ENCODE measurements at places on chromosomes 3 and 15.

DNA sequence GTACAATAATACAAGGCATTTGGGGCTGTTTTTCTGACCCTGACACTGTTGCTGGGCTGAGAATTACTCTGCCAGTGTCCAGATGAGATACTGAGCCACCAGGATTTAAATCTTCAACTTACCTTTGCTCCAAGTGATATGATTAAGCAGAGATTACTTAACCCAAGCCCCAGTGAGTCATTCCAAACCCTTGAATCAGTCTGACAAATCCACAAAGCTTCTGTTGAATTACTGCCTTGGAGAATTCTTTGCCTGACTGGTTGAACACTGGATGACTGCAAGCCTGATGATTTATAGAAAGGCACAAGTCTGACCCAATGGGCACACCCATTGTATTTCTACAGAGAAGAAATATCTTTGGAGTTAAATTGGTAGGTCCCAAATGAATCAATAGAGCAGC, 88.2 kb upstream of the TSC22D2 start:
- DNase-seq: no peak

DNA sequence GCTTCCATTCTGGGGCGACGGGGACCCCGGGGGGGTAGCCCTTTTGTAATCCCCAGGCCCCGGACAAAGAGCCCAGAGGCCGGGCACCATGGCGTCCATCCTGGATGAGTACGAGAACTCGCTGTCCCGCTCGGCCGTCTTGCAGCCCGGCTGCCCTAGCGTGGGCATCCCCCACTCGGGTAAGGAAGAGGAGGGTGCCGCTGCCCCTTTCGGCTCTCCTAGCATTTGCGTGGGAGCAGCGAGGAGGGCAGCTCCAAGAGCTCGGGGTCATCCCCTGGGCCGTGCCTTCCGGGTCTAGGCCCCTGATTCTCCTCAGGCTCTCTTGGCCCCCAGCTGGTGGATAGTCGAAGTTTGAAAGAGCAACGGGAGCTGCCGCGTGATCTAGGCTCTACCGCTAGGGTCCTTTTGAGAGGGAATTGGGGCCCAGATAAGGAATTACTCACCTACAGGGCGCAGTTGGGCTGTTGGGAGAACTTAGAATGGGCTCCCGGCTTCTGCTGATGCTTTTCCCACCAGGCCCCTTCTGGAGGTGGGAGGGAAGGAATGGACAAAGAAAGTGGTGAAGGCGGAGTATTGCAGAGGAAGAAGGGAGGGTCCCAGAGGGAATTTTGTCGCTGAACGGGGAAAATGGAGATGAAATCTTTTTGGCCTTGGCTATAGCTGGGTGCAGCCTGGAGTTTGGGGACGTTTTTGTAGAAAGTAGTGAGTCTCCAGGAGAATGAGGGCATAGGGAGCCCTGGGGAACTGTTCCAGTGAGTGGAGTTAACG, 615 bp downstream of the VPS18 start:
- DNase-seq: peak; percentile 89

- no peak for DNase-seq
These were observed 469.6 kb upstream of the PPP2R3A start for GRCh38 chr3:135495891-135496290.

DNA sequence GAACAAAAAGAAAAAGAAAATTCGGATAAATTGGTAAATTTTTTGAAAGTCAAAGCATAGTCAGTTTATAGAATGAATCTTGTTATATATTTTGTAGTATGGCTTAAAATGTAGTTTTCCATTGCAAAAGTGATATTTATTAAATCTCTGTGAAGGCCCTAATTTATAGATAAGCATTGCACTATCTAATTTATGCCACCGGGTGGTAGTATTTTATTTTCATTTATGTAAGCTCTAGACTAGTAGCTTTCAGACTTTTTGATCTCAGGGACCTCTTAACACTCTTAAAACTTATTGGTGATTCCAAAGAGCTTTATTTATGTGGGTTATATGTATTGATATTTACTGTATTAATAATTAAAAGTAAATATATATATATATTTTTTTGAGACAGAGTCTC, 133.9 kb upstream of the LRRFIP2 start:
- DNase-seq: peak; percentile 72

DNA sequence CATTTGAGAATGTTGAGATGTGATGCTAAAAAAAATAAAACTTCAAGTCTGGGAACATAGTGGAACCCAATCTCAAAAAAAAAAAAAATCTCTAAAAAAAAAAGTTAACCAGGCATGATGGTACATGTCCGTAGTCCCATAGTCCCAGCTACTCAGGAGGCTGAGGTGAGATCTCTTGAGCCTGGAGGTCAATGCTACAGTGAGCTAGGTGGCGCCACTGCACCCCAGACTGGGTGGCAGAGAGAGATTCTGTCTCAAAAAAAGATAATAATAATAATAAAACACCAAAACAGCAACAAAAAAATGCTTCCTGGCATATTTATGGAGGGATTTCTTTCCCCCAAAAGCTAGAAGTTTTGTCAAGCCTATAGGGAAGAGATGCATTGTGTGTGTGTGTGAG, 361.6 kb downstream of the ROBO1 start:
- DNase-seq: no peak

- no peak for DNase-seq
These were observed 45.8 kb upstream of the PPP4R2 start for GRCh38 chr3:72950801-72951200.

GRCh38 chr3:77142578-77142977, 102.7 kb downstream of the ROBO2 start:
- no peak for DNase-seq

DNA sequence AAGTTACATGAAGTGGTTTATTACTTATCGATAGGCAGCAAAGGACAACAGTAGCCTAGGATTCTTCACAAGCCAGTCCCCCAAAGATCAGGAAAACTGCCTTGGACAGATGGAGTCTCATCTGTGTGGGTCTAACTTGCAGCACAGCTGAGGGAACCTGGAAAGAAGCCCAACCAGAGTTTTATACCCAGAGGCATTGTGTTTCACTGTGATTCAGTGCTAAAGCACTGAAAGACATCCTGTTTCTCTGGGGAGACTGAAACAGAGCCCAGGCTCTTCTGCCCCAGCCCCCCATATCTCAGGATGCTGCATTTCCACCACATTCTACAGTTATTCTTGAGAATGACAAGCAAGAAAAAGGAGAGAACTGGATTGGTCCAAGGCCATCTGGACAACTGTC, 48.2 kb upstream of the PYDC2 start:
- DNase-seq: no peak

DNA sequence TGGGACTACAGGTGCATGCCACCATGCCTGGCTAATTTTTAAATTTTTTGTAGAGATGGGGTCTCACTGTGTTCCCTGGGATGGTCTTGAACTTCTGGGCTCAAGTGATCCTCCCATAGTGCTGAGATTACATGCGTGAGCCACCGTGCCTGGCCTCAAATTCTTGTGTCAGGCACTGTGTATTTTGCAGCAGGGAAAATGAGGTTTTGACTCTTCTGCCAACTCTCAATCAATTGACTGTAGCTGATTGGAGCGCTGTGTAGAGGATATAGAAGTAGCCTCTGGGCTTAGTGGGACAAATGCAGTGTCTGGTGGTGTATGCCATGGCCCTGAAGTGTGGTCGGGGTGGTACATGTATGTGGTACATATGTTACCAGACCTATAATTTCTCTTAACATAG, 152.3 kb downstream of the FNDC3B start:
- no peak for DNase-seq

GRCh38 chr15:44414001-44414400, 13.4 kb upstream of the CTDSPL2 start:
- DNase-seq: no peak

DNA sequence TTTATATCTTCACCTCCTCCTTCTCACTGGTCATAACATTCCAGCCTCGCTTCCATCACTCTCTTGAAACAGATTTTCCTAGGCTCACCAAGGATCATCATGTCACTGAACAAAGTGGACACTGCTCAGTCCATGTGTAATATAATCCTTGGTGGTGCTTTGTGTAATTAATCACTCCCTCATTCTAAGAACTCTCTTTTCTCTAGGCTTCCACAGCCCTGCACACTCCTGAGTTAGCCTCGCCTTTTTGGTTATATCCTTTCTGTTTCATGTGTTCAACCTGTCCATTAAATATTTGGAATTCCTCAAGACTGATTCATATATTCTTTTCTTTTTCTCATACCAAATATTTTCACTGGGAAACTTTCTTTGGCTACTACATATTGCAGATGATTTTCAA, 440.8 kb downstream of the PYDC2 start:
- no peak for DNase-seq
